ENCODE measurements at places on chromosomes 3 and 15.

GRCh38 chr3:87462228-87462627 is 185.8 kb upstream of the POU1F1 start:
- DNase-seq = no peak

GRCh38 chr15:98896802-98897732 is 110.5 kb downstream of the PGPEP1L start:
- DNase-seq = no peak

DNA sequence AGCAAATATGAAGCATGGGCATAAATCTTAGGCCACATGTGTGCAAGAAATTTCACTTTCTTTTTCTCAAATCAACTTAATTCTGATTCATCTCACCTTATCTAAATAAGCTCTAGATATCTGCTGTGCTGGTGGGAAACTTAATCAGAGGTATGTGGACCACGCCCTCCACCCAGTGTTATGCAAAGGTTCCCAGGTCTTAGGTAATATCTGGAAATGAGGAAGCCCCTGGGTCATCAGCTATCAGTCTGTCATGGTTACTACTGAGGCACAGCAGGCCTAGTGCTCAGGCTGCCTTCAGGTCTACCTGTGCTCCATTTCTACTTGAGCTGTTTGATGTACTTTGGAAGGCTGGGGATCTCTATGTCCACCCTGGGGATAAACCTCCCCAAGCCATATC is 134.4 kb upstream of the KCNH8 start:
- DNase-seq = no peak

DNA sequence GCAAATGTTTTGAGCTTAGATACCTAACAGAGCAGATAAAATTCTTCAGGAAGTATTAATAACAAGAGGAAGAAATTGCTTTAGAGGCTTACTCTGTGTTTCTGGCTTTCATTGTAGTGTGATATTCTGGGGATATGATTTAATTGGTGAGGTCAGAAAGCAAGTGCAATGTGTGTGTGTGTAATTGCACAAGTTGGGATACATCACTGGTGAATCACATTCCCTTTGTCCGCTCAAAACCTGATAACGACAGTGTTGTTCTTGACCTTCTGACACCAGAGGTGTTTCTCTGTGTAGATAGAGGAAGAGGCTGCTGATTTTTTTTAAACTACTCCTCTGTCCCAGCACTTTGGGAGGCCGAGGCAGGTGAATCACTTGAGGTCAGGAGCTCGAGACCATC is 161.1 kb downstream of the CACNA2D3 start:
- DNase-seq = no peak

- no peak for DNase-seq
Measured at GRCh38 chr3:103794656-103795055, 1359.8 kb downstream of the ZPLD1 start.

- no peak for DNase-seq
Measured at GRCh38 chr3:108215871-108216270, 6.4 kb downstream of the IFT57 start.

- no peak for DNase-seq
Measured at GRCh38 chr3:99640214-99640851, 1.9 kb downstream of the COL8A1 start.

DNA sequence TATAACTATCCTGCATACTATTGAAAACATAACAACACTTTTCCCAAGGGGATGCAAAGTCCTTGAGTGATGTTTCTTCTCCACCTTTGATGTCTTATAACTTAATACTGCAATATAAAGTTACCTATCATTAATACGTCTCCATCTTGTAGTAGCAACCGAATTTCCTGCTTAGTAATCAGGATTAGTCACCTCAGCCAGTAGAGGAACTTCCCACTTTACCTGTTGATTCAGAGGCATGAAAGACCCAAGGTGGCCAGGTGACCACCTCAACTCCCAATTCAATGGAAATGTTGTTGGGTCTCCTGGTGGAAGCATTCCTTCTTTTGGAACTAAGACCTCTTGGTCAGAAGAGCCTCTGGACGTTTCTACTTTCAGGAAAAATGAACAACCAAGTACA is 3.5 kb upstream of the TMCC1 start:
- no peak for DNase-seq

GRCh38 chr15:71048913-71049675 is 66.2 kb upstream of the THSD4 start:
- no peak for DNase-seq

DNA sequence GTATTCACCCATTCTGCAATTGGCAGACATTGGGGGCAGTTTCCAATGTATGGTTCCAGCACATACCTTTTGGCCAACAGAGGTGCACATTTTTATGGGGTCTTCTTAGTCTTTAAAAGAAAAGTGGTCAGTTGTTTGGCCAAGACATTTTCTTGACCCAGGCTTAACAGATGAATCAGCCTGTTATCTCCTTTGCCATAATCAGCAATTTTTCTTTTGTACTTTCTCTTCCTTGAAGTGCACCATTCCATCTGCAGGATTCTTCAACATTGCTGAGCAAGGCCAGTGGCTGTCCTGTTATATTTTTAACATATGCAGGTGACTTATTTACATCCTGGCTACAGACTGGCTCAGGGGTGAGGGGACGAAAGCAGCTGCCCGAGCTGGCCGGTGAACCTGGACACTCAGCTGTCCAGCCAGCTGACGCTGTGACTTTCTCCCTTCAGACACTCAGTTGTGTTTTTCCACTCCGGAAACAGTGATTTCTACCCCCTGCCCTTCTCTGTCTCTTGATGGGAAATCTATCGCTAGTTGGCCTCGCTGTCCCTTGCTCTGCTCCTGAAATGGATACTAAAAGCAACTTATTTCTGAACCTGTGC is 96.5 kb upstream of the TNFAIP8L3 start:
- no peak for DNase-seq

DNA sequence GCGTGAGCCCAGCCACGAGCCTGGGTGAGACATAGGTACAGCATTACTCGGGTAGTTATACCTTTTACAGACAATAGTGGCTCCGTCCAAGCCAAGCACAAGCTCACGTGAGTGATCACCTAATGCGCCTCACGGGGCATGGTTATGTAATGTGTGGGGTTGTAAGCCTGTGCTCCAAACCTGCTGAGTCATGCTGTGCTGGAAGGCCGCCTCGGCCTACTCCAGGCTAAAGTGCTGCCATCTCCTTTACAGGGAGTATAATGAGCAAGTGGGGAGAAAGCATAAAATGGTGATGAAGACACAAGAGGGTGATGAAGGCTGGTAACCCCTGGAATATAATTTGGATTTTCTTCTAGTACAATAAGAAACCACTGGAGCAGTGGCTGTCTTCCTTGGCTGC is 175.8 kb upstream of the STT3B start:
- no peak for DNase-seq

DNA sequence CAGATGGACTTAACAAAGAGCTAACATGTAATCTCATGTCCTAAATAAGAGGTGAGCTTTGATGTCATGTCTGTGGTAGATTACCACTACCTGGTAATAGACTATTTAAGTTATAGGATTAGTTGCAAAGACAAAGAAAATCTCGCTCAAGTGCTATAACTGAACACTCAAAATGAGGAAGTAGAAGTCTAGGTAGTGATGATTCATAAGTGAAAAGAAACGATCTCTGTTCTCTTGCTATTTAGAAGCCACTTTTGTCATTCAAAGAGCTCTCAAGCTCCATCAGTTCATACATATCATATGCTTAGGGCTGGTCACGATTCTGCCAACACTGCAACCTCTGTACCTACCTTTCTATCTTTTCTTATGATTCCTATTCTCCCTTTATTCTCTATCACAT is 110.9 kb downstream of the EDEM1 start:
- no peak for DNase-seq

GRCh38 chr15:77412972-77413698 is 6.8 kb downstream of the PEAK1 start:
- DNase-seq = no peak

- DNase-seq = no peak
Measured at GRCh38 chr15:64858021-64858575, 16.4 kb downstream of the PLEKHO2 start.

DNA sequence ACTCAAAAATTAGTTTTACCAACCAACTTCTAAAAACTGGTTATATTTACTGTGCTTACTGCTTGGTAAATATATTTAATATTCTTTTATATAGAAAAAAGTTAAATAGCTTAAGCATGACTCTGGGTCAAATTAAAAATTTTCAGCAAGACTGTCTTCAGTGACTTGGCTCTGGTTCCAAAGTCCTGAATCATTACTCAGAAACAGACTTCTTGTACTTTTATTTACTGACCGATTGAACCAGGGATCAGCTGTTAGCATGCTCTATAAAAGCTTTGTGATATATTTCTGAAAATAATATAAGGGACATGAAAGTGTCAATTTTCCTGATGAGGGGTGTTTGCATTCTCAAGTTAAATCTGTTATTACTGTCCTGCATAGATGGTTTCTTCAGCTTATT is 164.3 kb downstream of the MCTP2 start:
- DNase-seq = no peak

DNA sequence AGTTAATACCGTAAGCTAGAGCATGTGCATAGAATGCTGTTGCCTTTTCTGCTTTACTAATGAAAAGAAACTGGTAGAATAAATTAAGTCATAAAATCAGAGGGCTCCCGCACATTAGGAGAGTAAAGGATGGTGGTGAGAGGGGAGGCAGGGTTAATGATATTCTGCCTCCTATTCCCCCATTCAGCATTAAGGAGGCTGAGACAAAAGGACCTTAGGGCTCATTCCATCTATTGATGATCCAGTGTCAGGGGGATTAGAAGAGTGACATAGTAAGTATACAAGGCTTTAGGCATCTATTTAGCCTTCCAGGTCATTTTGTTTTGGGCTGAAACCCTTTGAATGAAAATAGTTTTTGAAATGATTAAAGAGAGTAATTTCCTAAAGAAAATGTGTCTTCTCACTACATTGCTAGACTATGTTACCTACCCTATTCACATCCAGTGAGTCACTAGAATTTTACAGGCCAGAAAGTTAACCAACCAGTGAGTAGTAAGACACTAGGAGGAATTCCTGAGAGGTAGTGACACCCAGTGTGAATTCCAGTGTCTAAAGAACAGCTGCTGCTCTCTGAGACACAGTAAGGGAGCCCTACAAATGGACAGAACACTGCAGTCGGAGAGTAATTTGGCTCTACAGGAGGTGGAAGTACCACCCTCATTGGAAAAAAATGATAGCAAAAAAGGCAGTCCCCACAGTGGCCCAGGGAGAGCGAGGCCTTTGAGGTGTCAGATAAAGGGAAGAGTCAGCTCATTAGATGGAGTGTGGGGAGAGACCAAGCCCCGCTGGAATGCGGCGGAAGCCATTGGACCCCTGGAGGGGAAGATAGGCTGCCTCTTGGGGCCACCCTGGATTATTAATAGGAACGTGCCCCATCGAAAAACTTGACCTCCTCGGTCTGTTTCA is 67.6 kb downstream of the TUSC7 start:
- no peak for DNase-seq

- no peak for DNase-seq
Measured at GRCh38 chr3:8525893-8526292, 24.3 kb downstream of the LMCD1 start.

DNA sequence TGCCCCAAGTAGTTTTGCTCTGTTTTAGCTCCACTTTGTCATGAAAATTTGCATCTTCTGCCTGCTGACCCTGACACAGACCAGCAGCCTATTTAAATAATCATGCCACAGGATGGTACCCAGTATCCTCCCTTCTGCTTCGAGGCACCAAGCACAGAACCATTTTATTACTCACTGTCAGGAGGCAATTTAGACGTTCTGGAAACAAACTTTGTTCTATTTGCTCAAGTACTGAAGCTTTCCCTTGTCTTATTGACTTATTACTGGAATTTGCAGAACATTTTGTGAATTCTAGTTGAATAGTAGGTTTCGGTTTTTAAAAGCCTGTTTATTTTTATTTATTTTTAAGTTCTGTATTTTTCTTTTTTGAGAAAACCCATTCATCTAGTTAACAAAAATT is 279.6 kb upstream of the GADL1 start:
- DNase-seq = no peak

GRCh38 chr3:36196058-36196457 is 184.2 kb upstream of the STAC start:
- no peak for DNase-seq

- DNase-seq = no peak
Measured at GRCh38 chr15:70336425-70337009, 238.8 kb upstream of the TLE3 start.

- DNase-seq = peak; percentile 71
Measured at GRCh38 chr15:89760303-89761008, 9.4 kb upstream of the MESP1 start.

- DNase-seq = no peak
Measured at GRCh38 chr3:151309566-151309965, 7.1 kb downstream of the GPR87 start.

- no peak for DNase-seq
Measured at GRCh38 chr15:40424483-40425115, 16.2 kb upstream of the BAHD1 start.

DNA sequence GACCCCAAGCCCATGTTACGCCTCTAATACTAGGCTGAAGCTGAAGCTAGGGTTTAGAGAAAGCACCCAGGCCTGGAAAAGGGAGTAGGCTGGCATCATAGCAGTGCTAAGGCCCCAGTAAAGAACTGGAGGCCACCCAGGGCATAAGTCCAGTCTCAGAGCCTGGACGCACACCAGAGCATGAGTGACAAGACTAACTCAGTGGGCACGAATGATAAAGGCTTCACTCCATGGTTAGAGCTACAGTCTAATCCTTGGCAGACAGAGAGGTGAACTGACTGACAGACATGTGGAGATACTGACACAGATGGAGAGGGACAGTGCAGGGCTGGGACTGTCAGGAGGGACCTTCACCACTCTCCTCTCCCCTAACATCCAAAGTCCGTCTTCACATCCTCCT is 139.8 kb downstream of the KCNMB2 start:
- DNase-seq = no peak

DNA sequence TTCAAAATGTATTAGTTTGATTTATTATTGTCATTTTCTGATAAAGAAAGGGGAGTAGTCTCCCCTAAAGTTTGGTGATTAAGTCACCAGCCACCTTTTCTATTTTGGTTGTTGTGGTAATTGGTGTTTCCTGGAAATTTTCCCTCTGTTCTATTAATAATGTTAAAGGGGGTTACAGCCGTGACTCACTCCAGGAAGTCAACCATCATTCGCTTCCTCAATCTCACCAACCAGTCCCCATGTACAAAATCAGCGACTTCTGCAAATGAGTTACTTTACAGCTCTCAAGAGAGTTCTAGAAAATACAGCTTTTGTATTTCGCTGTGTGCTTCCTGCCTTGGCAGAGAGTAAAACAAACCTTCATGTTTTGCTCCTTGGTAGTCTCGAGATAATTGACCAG is 285.1 kb downstream of the LPP start:
- no peak for DNase-seq

DNA sequence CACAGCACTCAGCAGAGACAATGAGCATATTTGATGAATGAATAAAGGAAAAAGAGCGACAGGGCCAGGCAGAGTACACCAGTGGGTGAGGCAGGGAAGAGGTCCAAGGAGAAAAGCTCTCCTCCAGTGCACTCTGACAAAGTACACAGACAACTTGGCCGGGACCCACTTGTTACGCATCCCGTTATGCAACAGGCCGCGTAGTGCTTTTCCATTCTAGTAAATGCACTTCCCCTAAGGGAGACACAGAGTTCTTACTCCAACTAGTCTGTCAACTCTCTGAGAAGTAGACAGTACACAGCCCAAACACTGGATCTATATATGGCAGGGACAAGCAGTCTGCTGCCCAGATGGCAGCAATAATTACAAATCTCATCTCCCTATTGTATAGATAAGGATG is 18.5 kb downstream of the LARP6 start:
- DNase-seq = no peak

- no peak for DNase-seq
Measured at GRCh38 chr3:128923576-128923975, 44.2 kb downstream of the ACAD9 start.

GRCh38 chr3:4864503-4864902 is 114.7 kb upstream of the BHLHE40 start:
- no peak for DNase-seq

- no peak for DNase-seq
Measured at GRCh38 chr15:94265009-94265408, 33.6 kb downstream of the MCTP2 start.

Data from substantia nigra (tissue), 51 donors.